H1 (cell line): ENCODE measurements at places on chromosomes 12 and 14. TPM values are rescaled to one million over a fixed set of nuclear protein-coding genes. Genes with fewer than 3 reads are reported as not detected.

The ARMH4 gene
- polyA plus RNA-seq, result 6.4 and 7.1 TPM in 2 replicates

The MTRFR gene
- 6.9 and 9.2 TPM in 2 replicates for polyA plus RNA-seq

The MARCHF9 gene
- 6.6 and 7.8 TPM in 2 replicates for polyA plus RNA-seq

The LRTM2 gene
- 0.05 and 0.06 TPM in 2 replicates for polyA plus RNA-seq

The PPP4R4 gene
- polyA plus RNA-seq, result 2.5 and 3.3 TPM in 2 replicates

The PLBD2 gene
- polyA plus RNA-seq, result 16.8 and 25.6 TPM in 2 replicates

The PZP gene
- polyA plus RNA-seq, result 0.05 and 0.08 TPM in 2 replicates

The TEX52 gene
- not detected in 2 replicates for polyA plus RNA-seq

GRCh38 chr12:46461907-46462640 is 89.5 kb upstream of the SLC38A2 start:
- DNase-seq, result no peak
- no peak overlapping the region for H3K27ac ChIP-seq
- H3K4me1 ChIP-seq, result peaks cover 4% of the 10 kb centered on the region; the same call in 1 of the 2 replicates
- H3K4me3 ChIP-seq, result no peak overlapping the region
- peaks cover 4% of the 10 kb centered on the region; the same call in 1 of the 2 replicates for H3K36me3 ChIP-seq

GRCh38 chr14:55535516-55536203 is 44.3 kb upstream of the KTN1 start:
- DNase-seq, result no peak
- no peaks in the 10 kb centered on the region for H3K36me3 ChIP-seq
- no peak overlapping the region for H3K4me3 ChIP-seq
- H3K27ac ChIP-seq, result no peak overlapping the region

GRCh38 chr12:820336-820735 is 68.0 kb downstream of the WNK1 start:
- DNase-seq, result no peak
- no peaks in the 10 kb centered on the region for H3K36me3 ChIP-seq
- peaks cover 6% of the 10 kb centered on the region; the same call in 1 of the 2 replicates for H3K4me1 ChIP-seq
- H3K27me3 ChIP-seq, result no peaks in the 10 kb centered on the region
- H3K4me3 ChIP-seq, result no peak overlapping the region

- peak overlapping the region; percentile 58 for H3K27ac ChIP-seq
- peak overlapping the region; percentile 32 for H3K4me3 ChIP-seq
- H3K4me1 ChIP-seq, result peaks cover 11% of the 10 kb centered on the region
- H3K27me3 ChIP-seq, result no peaks in the 10 kb centered on the region
- H3K36me3 ChIP-seq, result no peaks in the 10 kb centered on the region
Measured at GRCh38 chr12:69932676-69933552, 107.9 kb downstream of the MYRFL start.

- DNase-seq, result no peak
- H3K4me3 ChIP-seq, result no peak overlapping the region
- no peaks in the 10 kb centered on the region for H3K27me3 ChIP-seq
- no peaks in the 10 kb centered on the region for H3K36me3 ChIP-seq
Measured at GRCh38 chr12:125531574-125531973, 466.3 kb downstream of the AACS start.

- H3K4me3 ChIP-seq, result no peak overlapping the region
- H3K4me1 ChIP-seq, result peaks cover 16% of the 10 kb centered on the region; the same call in 1 of the 2 replicates
Measured at GRCh38 chr14:33930439-33930838, 20.4 kb downstream of the EGLN3 start.

GRCh38 chr14:39939023-39939422 is 506.8 kb upstream of the FBXO33 start:
- DNase-seq, result no peak
- no peaks in the 10 kb centered on the region for H3K36me3 ChIP-seq
- no peaks in the 10 kb centered on the region for H3K27me3 ChIP-seq
- no peak overlapping the region for H3K27ac ChIP-seq

GRCh38 chr12:121970581-121971300 is 50.9 kb upstream of the BCL7A start:
- H3K27me3 ChIP-seq, result no peaks in the 10 kb centered on the region
- no peaks in the 10 kb centered on the region for H3K36me3 ChIP-seq
- no peak overlapping the region for H3K27ac ChIP-seq
- no peak overlapping the region for H3K4me3 ChIP-seq
- no peaks in the 10 kb centered on the region for H3K4me1 ChIP-seq
- no peak for DNase-seq

DNA sequence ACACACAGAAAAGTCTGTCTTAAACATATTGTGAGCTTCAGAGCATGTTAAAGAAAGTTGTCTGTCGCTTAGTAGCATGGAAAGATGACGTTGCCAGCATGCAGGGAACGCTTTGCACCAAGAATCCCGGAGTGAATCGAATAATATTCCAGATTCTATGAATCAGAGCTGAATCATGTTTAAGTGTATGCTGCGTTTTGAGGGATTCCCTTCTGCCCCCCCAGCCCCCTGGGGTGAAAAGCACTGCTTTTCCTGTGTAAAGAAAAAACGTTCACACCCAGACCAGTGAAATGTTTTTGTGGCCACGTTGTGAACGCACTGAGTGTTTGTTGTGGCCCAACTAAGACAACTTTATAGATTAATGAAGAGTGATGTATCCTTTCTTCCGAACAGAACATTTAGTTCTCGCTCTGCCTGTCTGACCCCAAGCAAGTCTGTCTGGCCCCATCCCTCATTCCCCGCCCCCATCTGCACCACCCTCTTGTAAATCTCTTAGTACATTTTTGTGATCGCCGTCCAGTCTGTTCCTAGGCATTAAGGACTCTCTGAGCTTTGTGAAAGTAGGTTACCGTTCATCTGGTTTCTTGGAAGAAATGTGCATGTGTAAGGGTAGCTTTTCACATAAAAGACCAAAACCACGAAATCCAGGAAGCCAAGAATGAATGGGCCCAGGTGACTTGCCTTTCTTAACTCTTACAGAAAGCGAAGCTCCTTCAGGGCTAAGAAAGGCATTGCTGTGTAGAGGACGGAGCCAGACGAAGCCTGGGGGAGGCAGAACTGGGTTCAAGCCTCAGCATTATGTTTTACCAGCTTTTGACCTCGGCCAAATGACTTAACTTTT is 103.0 kb downstream of the SAMD4A start:
- no peak for DNase-seq
- no peak overlapping the region for H3K4me3 ChIP-seq
- no peaks in the 10 kb centered on the region for H3K27me3 ChIP-seq
- H3K27ac ChIP-seq, result no peak overlapping the region
- H3K4me1 ChIP-seq, result peaks cover 8% of the 10 kb centered on the region
- no peaks in the 10 kb centered on the region for H3K36me3 ChIP-seq
